ENCODE measurements at places on chromosomes 2 and 18. TPM values are rescaled to one million over a fixed set of nuclear protein-coding genes. Genes with fewer than 3 reads are reported as not detected.

DSG4 gene
- total RNA-seq, result not detected

PLCD4 gene
- total RNA-seq, result 0.38 TPM

DCDC2C gene
- not detected for total RNA-seq

DNA sequence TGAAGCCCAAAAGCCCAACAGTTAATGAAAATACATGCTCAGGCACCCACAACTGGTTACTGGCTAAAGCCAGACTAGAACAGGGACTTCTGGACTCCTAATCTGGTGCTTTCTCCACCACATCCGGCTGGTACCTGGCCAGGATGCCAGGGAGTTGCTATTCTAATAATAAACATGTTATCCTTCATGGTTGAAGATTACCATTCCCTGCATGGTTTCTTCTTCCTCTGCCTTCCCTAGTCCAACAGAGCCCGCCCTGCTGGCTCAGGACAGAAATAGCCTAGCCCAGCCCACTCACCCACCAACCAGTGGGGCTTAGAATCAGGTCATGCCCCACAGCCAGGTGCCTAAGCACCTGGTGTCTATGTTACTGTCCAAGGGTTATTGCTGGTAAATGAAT is 184.2 kb downstream of the TMEM247 start:
- no peak for DNase-seq

GRCh38 chr18:5197461-5197860 is 404 bp upstream of the AKAIN1 start:
- DNase-seq, result no peak
